ENCODE measurements at places on chromosomes 7 and 10.

- no peak for DNase-seq
Observed at GRCh38 chr7:42832667-42833066, 79.2 kb downstream of the C7orf25 start.

GRCh38 chr10:19702215-19702614, 114.0 kb upstream of the PLXDC2 start:
- no peak for DNase-seq

GRCh38 chr7:148585399-148585798, 5.2 kb upstream of the C7orf33 start:
- DNase-seq = no peak

DNA sequence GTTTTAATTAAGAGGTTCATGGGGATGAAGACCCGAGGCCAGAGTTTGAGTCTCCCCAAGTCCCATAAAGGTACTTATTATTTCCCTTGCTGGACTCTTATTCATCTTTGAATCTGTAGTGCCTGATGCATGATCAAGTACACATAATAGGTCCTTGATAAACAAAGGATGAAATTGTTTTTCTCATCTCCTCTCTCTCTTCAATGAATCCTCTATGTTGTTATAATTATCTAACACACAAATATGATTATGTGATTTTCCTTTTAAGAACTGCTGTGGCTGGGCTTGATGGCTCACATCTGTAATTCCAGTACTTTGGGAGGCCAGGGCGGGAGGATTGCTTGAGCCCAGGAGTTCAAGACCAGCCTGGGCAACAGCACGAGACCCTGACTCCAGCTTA, 117.7 kb downstream of the BAMBI start:
- DNase-seq = no peak

DNA sequence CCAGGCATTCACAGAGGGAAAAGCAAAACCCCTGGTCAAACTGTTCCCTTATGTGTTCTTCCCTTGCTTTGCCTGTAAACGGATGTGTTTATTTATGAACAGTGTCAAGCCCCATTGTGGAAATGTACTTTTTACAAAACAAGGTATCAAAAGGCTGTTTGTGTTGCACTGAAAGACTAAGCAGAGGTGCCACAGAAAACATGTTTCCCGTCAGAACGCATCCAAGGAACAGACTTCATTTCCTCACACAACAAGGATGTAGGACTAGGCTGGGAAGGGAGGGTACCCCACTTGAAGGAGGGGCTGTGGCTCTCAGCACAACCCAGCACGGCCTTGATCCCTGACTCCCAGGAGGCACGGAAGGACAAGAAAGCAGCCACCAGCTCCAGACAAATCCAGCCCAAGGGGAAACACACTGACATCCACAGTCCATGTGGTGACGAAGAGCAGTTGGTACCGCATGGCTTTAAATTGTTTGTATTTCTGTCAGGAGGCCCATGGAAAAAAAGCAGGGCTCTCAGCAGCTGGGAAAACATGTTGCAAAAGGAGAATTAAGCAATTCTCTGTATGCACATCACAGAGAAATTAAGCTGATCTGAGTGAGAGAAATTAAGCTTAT, 85.6 kb downstream of the RNF216 start:
- no peak for DNase-seq

DNA sequence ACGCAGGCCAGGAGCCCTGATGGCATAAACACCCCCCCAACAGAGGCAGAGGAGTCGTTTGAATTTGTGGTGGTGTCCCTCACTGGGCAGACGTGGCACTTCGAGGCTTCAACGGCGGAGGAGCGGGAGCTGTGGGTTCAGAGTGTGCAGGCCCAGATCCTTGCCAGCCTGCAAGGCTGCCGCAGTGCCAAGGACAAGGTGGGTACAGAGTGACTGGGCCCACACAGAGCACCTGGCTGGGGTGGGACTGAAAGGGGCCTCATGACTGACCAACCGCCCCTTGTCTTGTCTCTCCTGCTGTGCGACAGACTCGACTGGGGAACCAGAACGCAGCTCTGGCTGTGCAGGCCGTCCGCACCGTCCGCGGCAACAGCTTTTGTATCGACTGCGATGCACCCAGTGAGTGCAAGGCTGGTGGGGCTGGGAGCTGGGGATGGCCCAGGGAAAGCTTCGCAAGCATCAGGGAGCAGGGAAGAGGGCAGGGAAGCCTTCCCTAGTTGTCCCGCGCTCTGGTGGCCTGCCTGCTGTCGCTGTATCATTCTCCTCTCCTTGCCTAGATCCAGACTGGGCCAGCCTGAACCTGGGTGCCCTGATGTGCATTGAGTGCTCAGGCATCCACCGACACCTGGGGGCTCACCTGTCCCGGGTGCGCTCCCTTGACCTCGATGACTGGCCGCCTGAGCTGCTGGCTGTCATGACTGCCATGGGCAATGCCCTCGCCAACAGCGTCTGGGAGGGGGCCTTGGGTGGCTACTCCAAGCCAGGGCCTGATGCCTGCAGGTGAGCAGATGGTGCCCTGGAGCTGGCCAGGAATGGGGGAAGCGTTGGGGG, 25.4 kb downstream of the GBX1 start:
- no peak for DNase-seq

- no peak for DNase-seq
Observed at GRCh38 chr10:103833731-103834365, 21.5 kb downstream of the SH3PXD2A start.

DNA sequence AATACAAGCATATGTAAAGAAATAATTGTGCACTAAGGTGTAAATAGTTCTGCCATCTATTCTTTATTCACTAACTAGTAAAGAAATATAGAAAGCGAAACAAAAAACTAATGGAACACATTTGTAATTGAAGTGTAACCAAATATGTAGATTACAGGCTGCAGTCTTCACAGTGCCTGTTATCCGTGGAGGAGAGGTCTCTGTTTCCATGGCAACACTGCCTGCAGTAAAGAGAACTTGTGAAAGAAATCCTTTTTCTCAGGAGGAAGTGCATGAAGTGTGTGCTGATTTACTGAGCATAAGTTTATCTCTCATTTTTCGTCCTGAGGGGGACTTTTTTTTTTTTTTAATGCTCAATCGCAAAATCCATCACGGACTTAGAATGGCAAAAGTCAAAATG, 102.5 kb downstream of the APBB1IP start:
- peak; percentile 13 for DNase-seq

- no peak for DNase-seq
Observed at GRCh38 chr7:84469034-84469433, 274.4 kb upstream of the SEMA3A start.

DNA sequence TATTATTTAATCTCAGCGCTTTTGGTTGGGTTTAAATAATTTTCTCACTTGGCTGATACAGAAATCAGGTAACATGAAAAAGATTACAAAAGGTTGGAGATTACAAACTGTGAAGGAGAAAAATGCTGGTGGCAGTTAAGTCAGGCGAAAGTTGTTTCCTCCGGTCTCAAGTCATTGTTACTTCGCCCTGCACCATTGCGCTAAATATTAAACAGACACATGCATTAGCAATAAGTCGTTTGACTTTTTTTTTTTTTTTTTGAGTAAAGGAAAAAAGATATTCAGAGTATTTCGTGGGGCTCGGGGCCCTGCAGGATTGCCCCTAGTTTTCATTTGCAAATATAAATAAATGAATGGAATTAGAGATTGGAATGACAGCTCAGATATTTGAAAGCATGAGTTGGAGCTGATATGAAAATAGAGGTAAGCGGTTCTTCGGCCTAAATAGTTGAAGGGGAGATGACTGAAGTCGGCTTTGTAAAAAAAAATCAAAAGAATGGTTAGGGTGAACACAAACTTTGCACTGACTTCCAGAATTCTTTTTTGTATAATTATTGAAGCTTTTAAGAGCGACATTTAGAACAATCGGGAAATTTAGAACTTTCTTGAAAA, 914 bp downstream of the SDHAF3 start:
- DNase-seq = no peak

- DNase-seq = no peak
Observed at GRCh38 chr10:123683459-123683858, 17.3 kb downstream of the GPR26 start.

- DNase-seq = peak; percentile 50
Observed at GRCh38 chr10:100730725-100731406, 14.5 kb upstream of the PAX2 start.

DNA sequence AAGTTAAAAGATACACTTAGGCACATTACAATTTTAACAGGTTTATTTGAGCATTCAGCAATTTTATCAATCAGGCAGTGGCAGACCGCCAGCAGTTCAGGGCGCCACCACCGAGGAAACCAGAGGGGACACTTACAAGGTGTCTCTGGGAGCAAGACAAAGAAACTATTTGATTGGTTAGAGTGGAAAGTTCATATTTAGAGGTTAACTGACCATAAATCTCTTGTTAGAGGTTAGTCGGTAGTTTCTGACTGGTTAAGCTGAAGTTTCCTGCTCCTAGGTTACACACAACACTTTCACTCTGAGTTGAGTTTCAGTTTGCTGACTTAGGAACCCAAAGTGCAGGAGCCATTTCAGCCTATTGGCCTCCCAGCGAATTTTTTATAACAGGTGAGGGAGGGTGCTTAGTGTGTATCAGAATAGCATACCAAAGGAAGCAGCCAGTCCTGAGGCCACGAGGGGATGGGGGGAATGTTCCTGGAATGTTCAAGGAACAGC, 10.8 kb upstream of the PVRIG start:
- peak; percentile 68 for DNase-seq

- DNase-seq = no peak
Observed at GRCh38 chr10:29130190-29130673, 158.6 kb upstream of the LYZL1 start.

DNA sequence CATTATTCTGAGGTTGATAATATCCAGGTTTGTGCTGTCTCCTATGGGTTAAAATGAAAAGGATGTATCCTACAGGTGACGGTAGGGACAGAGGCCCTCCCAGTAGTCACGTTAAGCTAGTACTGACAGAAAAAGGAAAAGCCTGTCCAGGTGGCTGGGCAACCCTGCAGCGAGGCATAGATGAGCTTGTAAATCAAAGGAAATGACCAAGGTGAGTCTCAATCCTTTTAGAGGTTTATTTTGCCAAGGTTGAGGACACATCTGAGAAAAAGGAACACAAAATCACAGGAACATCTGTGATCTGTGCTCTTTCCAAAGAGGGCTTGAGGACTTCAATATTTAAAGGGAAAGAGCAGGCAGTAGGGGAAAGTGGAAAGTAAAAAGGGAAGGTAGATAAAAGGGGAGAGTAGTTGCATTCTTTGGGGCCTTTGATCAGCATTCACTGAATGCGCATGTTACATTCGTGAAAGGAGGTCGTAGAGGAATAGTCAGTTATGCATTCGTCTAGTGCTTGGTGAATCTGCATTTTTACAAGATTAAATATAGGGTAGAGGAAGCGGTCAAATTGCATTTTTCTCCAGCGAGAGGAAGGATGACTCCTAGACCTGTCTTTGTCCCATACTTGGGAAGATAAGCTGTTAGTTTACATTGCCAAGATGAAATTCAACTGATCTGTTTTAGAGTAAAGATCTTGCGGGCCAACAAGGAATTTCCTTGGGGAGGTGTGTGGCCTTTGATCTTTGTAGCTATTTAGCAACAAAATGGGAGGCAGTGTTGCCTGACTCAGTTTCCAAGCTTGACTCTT, 884 bp upstream of the GSTO1 start:
- DNase-seq = no peak

GRCh38 chr10:34061841-34062240, 727.4 kb upstream of the NRP1 start:
- DNase-seq = no peak

- DNase-seq = no peak
Observed at GRCh38 chr7:36272211-36272566, 117.5 kb upstream of the ANLN start.

DNA sequence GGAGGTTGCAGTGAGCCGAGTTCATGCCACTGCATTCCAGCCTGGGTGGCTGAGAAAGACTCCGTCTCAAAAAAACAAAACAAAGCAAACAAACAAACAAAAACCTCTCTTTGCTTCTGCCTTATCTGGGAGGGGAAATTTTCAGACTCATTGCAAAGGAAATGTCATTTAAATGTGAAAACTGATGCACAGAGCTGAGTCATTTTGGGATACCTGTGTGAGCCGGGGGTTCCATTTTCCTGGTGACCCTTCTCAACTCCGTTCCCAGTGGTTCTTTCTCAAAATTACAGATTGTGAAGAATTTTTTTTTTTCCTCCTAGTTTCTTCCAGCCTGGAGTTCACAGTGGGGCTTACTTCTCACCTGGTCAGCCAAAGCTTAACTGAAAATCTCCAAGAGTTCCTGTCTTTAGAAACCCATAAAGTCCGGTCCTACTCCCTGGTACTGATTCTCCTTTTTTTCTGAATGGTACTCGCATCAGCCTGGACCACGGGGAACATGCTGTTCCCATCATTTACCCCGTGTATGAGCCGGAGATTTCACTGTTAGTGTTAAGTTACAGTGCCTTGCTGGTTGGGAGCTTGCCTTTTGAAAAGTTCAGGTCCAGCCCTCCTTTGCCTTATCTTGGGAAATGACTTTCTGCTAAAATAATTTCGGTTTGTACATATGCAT, 56.9 kb downstream of the RBM20 start:
- DNase-seq = no peak

DNA sequence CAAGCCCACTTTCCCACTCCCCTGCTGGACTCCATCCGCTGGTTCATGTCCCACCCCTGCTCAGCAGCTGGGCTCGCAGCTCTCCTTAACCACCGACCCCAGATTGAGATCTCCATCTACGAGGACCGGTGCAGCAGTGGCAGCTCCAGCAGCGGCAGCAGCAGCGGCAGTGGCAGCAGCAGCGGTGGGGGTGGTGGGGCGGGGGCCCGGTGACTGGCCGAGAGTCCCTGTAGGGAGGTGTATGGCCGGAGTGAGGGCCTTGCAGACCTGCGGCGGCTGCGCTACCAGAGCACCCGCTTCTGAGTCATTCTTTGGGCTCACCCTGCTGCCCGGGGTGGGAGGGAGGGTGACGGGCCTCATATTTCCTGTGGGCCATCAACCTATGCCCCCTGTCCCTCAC, 15.8 kb downstream of the GOLGA7B start:
- no peak for DNase-seq

GRCh38 chr10:130777507-130778165, 533.9 kb downstream of the TCERG1L start:
- no peak for DNase-seq

All from activated CD4-positive, alpha-beta T cell treated with anti-CD3 and anti-CD28 coated beads for 48 hours (primary cell).